ENCODE measurements at places on chromosomes 3 and 15. TPM values are rescaled to one million over a fixed set of nuclear protein-coding genes. Genes with fewer than 3 reads are reported as not detected.

Gene FBXW12
- not detected for total RNA-seq

Gene TERC
- 210 TPM for total RNA-seq

Gene CPLX3
- total RNA-seq, result not detected

Gene STRIT1
- not detected for total RNA-seq

Gene EFCAB12
- total RNA-seq, result under 0.01 TPM

Gene FLNB
- 81.7 TPM for total RNA-seq

Gene DTWD1
- 156 TPM for total RNA-seq

Gene CYP1A1
- under 0.01 TPM for total RNA-seq

- H3K27ac ChIP-seq, result no peak overlapping the region
- H3K36me3 ChIP-seq, result no peaks in the 10 kb centered on the region
- no peaks in the 10 kb centered on the region for H3K4me1 ChIP-seq
- no peaks in the 10 kb centered on the region for H3K27me3 ChIP-seq
- H3K4me3 ChIP-seq, result no peak overlapping the region
Measured at GRCh38 chr3:100891827-100892226, 101.4 kb downstream of the ABI3BP start.

DNA sequence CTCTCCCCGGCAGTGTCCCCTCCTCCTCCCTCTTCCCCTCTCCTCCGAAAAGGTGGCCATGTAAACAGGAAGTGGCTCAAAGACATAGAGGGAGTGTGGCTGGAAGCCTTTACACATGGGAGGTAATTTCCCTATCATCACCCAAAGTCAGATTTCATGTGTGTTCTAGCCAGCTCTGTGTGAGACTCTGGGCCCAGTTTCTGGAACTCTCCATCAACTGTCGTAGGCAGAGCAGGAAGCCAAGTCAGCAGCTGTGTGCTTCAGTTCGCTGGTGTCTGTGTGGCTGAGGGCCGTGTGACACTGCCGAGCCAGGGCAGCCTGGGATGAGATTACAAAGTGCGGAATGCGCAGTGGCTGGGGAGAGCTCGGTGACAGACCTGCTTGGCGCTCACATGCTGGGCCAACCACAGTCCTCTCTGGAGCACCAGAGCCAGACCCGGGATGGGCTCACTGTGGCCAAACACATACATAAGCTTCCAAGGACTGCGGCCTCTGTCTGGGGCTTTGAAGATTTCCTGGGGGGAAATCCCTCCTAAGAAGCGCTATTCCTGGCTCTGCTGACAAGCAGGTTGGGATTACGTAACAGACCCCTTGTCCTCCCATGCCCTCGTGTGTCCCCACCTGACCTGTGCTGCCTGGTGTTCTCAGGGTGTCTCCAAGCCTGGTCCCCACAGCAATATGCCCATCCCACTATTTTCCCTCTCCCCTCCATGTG lies 50.7 kb downstream of the UMPS start:
- no peaks in the 10 kb centered on the region for H3K36me3 ChIP-seq
- peak; percentile 65 for DNase-seq
- no peak overlapping the region for H3K4me3 ChIP-seq
- no peaks in the 10 kb centered on the region for H3K27me3 ChIP-seq
- H3K27ac ChIP-seq, result peak overlapping the region; percentile 76

DNA sequence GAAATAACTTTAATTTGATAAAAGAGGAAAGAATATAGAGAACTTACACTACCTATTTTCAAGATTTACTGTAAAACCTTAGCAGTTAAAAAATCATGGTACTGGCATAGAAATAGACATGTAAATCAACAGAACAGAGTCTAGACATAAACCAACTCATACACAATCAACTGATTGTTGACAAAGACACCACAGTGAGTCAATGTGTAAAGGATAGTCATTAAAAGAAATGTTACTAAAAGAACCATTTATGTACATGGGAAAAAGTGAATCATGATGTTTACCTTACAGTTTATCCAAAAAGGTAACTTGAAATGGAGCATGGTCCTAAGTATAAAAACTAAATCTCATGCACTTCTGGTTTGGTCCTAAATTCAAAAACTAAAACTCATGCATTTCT lies 847.4 kb downstream of the IGSF11 start:
- DNase-seq, result no peak
- H3K4me1 ChIP-seq, result no peaks in the 10 kb centered on the region
- H3K36me3 ChIP-seq, result no peaks in the 10 kb centered on the region

DNA sequence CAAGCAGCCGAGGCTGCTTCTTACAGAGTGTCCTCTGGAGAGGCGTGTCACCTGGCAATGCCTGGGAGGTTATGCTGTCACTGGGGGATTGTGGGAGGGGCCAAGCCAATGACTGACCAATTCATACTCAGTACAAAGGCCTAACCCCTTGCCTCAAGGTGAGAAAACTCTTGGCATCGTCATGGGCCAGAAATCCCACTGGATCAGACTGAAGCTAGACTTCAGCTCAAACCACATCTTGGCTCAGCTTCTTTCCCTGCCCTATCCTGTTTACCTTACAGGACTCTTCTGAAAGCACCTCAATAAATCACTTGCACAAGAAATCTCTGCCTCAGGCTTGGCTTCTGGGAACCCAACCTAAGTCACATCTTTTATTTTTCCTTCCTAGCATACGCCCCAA lies 9.5 kb downstream of the ANAPC13 start:
- H3K4me1 ChIP-seq, result peaks cover 13% of the 10 kb centered on the region
- H3K27me3 ChIP-seq, result no peaks in the 10 kb centered on the region
- peaks cover 10% of the 10 kb centered on the region for H3K36me3 ChIP-seq

GRCh38 chr3:156334841-156335545 lies 214.6 kb downstream of the KCNAB1 start:
- no peaks in the 10 kb centered on the region for H3K4me1 ChIP-seq
- no peaks in the 10 kb centered on the region for H3K27me3 ChIP-seq
- DNase-seq, result no peak
- no peak overlapping the region for H3K27ac ChIP-seq
- H3K36me3 ChIP-seq, result no peaks in the 10 kb centered on the region

GRCh38 chr3:36796881-36797280 lies 32.5 kb upstream of the DCLK3 start:
- peak; percentile 63 for DNase-seq
- H3K27me3 ChIP-seq, result no peaks in the 10 kb centered on the region
- H3K36me3 ChIP-seq, result no peaks in the 10 kb centered on the region
- no peaks in the 10 kb centered on the region for H3K4me1 ChIP-seq
- H3K27ac ChIP-seq, result no peak overlapping the region

DNA sequence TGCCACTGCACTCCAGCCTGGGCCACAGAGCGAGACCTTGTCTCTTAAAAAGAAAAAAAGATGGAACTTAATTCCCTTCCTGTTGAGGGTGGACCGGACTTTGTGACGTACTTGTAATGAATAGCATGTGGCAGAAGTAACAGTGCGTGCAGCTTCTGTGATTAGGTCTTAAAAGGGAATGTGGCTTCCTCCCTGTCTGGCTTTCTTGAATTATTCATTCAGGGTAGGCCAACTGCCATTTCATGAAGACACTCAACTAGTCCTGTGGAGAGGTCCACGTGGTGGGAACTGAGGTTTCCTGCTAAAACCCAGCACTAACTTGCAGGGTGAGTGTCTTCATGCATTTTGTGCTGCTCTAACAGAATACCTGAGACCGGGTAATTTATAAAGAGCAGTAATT lies 98.9 kb upstream of the PIAS1 start:
- peaks cover 4% of the 10 kb centered on the region for H3K27me3 ChIP-seq
- DNase-seq, result no peak
- H3K4me3 ChIP-seq, result no peak overlapping the region
- H3K4me1 ChIP-seq, result no peaks in the 10 kb centered on the region

DNA sequence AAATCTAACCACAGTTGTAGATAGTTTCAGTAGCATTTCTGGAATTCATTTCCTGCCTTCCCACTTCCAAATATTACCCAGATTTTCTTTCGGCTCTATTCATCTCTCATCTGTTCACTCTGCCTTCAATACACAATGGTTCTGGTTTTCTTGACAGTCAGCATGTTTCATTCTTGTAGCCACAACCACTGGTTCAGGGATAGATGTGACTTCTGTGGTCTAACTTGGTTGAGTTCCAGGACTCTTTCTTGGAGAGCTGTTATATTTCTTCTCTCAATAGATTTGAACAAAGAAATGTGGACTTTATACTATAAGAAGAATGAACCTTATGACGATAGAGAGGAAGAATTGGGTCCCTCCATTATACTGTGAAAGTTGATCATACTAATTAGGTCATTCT lies 228.8 kb downstream of the NSUN3 start:
- H3K4me1 ChIP-seq, result no peaks in the 10 kb centered on the region
- no peak overlapping the region for H3K4me3 ChIP-seq
- H3K27me3 ChIP-seq, result no peaks in the 10 kb centered on the region
- no peaks in the 10 kb centered on the region for H3K36me3 ChIP-seq
- DNase-seq, result no peak

- H3K27me3 ChIP-seq, result no peaks in the 10 kb centered on the region
- H3K27ac ChIP-seq, result no peak overlapping the region
- H3K36me3 ChIP-seq, result no peaks in the 10 kb centered on the region
- H3K4me1 ChIP-seq, result no peaks in the 10 kb centered on the region
Measured at GRCh38 chr3:197926418-197926817, 23.6 kb upstream of the RPL35A start.

DNA sequence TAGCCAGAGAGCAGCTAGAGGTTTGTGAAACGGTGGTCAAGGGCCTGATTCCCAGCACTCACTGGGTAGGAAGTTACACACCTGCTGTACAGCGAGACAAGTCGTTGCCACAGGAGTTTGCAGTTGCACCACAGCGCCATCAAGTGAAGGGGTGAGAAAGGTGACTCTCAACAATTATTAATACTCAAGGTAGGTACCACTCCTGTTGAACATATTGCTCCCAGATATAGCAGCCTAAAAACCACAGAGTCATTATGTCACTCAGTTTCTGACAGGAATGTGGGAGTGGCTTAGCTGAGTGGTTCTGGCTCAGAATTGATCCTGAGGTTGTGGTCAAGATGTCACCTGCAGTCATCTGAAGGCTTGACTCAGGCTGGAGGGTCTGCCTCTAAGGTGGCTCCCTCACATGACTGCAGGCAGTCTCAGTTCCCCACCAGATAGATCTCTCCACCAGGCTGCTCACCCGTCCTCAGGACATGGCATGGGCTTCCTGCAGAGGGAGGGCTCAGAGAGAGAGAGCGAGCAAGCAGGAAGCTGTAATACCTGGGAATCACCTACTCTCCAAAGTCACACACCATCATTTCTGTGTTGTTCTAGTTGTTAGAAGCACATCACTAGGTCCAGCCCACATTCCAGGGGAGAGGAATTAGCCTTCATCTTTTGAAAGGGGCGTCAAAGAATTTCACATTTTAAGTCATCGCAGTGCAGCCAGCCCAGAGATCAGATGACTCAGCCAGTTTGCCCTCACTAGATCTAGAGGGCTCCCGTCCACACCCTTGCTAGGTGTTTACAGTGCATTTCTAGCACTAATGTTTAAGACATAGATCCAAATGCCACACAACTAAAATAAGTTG lies 17.0 kb upstream of the ANO10 start:
- no peak overlapping the region for H3K27ac ChIP-seq
- H3K4me1 ChIP-seq, result peaks cover 15% of the 10 kb centered on the region
- H3K4me3 ChIP-seq, result no peak overlapping the region
- peak; percentile 39 for DNase-seq
- no peaks in the 10 kb centered on the region for H3K27me3 ChIP-seq

GRCh38 chr3:67617518-67617917 lies 36.9 kb downstream of the SUCLG2 start:
- no peak for DNase-seq
- no peaks in the 10 kb centered on the region for H3K36me3 ChIP-seq
- H3K4me1 ChIP-seq, result no peaks in the 10 kb centered on the region
- no peak overlapping the region for H3K27ac ChIP-seq
- no peak overlapping the region for H3K4me3 ChIP-seq

DNA sequence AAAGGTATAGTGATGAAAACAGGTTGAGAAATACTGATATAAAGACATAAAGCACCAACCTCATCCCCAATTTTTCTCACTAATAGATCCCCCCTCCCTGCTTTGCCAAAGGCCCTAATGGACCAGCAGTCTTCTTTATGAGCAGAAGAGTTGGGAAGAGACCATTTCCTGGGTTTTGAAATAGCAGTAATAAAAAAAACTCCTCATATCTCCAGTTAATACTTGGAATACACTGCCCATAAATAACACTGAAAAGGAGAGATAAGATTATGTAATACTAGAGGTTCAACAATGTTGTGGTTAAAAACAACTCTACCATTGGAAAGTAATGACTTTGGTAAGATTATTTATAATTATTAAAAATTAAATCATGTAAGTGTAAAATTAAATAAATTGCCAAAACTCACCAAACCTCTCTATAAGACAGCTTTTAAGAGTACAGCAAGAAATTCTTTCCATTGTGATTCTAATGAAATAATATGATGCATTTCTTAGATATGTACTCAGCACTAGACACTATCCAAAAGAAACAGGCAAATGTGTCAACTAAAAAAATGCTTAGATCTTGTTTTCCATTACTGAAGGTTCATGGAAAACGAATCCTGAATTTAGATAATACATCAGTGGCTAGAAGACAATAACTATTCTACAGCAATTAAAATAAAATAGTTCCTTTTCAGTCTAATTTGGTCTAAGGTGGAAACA lies 88.2 kb downstream of the FAIM start:
- H3K27me3 ChIP-seq, result no peaks in the 10 kb centered on the region
- no peak for DNase-seq
- H3K4me3 ChIP-seq, result no peak overlapping the region
- H3K36me3 ChIP-seq, result no peaks in the 10 kb centered on the region
- H3K4me1 ChIP-seq, result peaks cover 10% of the 10 kb centered on the region
- H3K27ac ChIP-seq, result no peak overlapping the region

DNA sequence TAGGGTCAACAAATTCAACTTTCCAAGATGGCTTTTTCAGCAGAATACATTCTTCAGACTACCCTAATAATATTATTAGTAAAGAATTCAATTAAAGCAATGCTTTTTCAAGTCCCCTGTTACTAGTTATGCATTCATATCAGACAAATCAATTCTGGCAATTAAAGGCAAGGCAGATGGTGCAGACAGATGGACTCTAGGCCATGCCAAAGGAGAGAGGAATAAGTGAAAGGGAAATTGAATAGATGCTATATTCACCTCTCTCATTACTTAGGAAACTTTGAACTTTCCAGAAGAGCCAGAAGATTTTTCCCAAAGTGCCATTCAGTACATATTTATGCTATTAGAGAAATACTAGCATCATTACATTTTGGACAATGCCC lies 487.7 kb upstream of the RASGRP1 start:
- no peak overlapping the region for H3K4me3 ChIP-seq
- H3K27me3 ChIP-seq, result no peaks in the 10 kb centered on the region
- no peak overlapping the region for H3K27ac ChIP-seq
- no peak for DNase-seq
- H3K36me3 ChIP-seq, result no peaks in the 10 kb centered on the region

DNA sequence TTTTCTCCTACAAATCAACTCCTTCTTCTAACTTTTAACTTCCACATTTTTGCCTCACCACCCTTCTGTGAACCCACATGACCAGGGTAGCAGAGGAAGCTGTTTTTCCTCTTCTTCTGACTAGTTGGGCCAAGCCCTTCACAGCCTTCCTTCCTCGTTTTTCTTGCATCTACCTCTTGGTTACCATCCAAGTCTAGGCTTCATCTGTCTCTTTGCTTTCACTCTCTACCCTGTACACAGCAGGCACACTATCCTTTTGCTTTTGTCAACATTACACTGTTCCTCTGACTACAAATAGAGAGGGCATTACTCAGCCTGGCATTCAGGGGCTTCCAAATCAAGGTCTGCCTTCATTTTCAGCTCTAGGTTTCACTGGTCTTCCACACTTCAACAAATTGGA lies 22.0 kb downstream of the SLC9A9 start:
- H3K27ac ChIP-seq, result no peak overlapping the region
- no peak overlapping the region for H3K4me3 ChIP-seq
- DNase-seq, result no peak
- H3K36me3 ChIP-seq, result no peaks in the 10 kb centered on the region

Data from fibroblast of lung (primary cell).